ENCODE measurements at places on chromosomes 11 and 22.

- no peak for DNase-seq
- H3K27me3 ChIP-seq, result no peaks in the 10 kb centered on the region
- H3K4me1 ChIP-seq, result no peaks in the 10 kb centered on the region
- no peaks in the 10 kb centered on the region for H3K36me3 ChIP-seq
- H3K27ac ChIP-seq, result no peak overlapping the region
These were observed 36.2 kb downstream of the LIF start for GRCh38 chr22:30210235-30210909.

DNA sequence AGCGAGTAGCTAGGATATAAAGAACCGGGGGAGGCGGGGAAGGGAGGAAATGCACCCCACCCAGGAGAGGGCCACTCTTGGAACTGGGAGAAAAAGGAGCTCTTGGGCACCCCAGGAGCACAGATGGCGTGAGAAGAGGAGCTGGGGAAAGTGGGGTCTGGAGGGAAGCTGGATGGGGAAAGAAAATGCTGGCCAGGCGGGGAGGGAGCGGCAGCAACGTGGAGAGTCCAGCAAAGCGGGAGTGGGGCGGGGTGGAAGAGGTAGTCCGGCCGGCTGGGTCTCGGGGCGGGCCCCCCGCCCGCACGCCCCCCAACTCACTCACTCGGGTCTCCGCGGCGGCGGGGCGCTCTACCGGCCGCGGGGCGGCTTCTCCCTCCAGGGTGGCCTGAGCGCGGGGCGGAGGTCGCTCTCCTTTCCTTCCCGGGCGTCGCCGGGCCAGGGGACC, 522 bp downstream of the TOB2 start:
- peak overlapping the region; percentile 97 for H3K27ac ChIP-seq
- H3K36me3 ChIP-seq, result no peaks in the 10 kb centered on the region
- H3K4me1 ChIP-seq, result peaks cover 8% of the 10 kb centered on the region
- H3K4me3 ChIP-seq, result peak overlapping the region; percentile 91

DNA sequence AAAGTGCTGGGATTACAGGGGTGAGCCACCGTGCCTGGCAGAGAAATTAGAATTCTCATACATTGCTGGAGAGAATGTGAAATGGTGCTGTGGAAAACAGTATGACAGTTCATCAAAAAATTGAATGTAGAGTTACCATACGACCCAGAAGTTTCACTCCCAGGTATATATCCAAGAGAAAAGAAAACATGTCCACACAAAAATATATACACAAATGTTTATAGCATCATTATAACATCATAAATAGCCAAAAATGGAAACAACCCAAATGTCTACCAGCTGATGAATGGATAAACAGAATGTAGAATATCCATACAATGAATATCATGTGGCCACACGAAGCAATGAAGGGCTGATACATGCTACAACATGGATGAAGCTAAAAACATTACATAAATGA, 34.6 kb downstream of the MED15 start:
- DNase-seq, result no peak
- peaks cover 9% of the 10 kb centered on the region for H3K36me3 ChIP-seq
- H3K27ac ChIP-seq, result no peak overlapping the region
- H3K4me1 ChIP-seq, result no peaks in the 10 kb centered on the region

GRCh38 chr11:14304601-14305000, 54.4 kb downstream of the RRAS2 start:
- no peak overlapping the region for H3K4me3 ChIP-seq
- no peak for DNase-seq
- H3K27ac ChIP-seq, result no peak overlapping the region

- H3K27ac ChIP-seq, result no peak overlapping the region
- H3K36me3 ChIP-seq, result no peaks in the 10 kb centered on the region
- DNase-seq, result no peak
- H3K4me1 ChIP-seq, result no peaks in the 10 kb centered on the region
- no peaks in the 10 kb centered on the region for H3K27me3 ChIP-seq
These were observed 604.0 kb upstream of the ANO3 start for GRCh38 chr11:25727944-25728343.

DNA sequence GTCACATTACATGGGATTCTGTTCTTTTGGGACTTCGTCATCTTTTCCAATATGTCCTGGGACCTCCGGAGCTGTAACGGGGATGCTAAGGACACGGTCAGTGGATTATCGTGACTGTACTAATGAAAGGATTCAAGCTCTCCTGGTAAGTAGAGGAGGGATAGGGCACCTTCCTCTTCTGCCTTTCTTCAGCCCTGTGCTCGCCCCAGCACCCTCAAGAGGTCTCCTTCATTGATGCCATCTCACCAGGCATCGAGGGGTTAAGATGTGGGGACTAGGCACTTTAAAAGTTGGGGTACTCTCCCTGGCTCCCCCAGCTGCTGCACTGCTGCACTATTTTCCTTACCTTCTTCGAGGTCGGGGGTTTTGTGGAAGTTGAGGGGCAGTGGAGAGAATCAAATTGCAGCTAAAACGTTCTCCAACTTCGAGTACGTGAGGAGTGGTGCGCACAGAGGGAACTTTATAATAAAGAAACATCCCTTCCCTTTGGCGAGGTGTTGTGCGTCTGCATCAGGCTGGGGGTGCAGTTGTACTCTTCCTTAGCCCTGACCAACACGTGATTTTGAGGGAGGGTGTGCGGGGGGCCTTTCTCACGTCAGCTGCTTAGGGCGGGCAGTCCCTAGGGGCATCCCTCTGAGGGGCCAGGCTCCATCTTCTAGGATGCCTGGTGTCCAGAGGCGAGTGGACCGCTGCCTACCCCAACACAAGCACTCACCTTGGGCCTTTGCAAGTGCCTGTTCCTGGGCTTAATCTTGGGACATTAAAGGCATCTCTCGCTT, 96.1 kb downstream of the GRAMD1B start:
- no peak for DNase-seq
- no peak overlapping the region for H3K27ac ChIP-seq
- H3K4me1 ChIP-seq, result no peaks in the 10 kb centered on the region
- no peaks in the 10 kb centered on the region for H3K36me3 ChIP-seq
- H3K27me3 ChIP-seq, result no peaks in the 10 kb centered on the region

GRCh38 chr11:91394073-91394726, 830.4 kb upstream of the FAT3 start:
- H3K4me1 ChIP-seq, result no peaks in the 10 kb centered on the region
- H3K27ac ChIP-seq, result no peak overlapping the region
- no peaks in the 10 kb centered on the region for H3K27me3 ChIP-seq
- no peaks in the 10 kb centered on the region for H3K36me3 ChIP-seq
- H3K4me3 ChIP-seq, result no peak overlapping the region
- no peak for DNase-seq

- no peak overlapping the region for H3K4me3 ChIP-seq
- H3K4me1 ChIP-seq, result no peaks in the 10 kb centered on the region
- H3K27ac ChIP-seq, result no peak overlapping the region
- no peak for DNase-seq
- no peaks in the 10 kb centered on the region for H3K27me3 ChIP-seq
These were observed 488.0 kb upstream of the CCDC90B start for GRCh38 chr11:83773950-83774880.

GRCh38 chr11:60657888-60658287, 41.5 kb upstream of the MS4A8 start:
- H3K27ac ChIP-seq, result no peak overlapping the region
- H3K27me3 ChIP-seq, result no peaks in the 10 kb centered on the region
- DNase-seq, result no peak
- no peaks in the 10 kb centered on the region for H3K4me1 ChIP-seq

DNA sequence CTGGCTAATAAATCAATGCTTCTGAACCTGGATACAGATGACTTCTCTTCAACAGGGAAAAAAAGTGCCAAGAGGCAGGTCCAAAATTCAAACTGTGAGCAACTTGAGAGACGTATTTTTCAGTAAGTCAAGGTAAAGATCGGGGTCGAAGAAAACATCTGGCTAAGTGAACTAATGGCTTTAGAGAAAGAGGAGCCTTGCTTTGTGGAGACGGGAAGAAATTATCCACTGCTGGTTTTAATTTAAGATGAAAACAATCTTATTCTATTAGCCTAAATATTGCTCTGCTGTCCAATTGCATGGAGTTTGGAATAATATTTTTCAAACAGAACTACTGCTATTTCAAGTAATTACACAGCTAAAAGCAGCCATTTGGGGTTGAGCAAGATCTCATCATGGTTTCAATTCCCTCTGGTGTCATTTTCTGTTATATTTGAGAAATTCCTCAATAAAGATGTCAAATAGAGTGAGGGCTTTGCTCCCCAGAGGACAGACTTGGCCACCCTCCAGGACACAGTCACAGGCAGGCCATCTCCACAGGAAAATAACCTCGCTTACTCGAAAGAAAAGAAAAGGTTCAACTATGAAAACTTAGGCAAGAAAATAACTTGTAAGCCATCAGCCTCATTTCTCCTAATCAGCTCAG, 29.8 kb downstream of the SCUBE1 start:
- no peaks in the 10 kb centered on the region for H3K4me1 ChIP-seq
- no peaks in the 10 kb centered on the region for H3K36me3 ChIP-seq
- H3K4me3 ChIP-seq, result no peak overlapping the region
- DNase-seq, result no peak
- H3K27ac ChIP-seq, result no peak overlapping the region

- H3K27me3 ChIP-seq, result no peaks in the 10 kb centered on the region
- peaks cover 15% of the 10 kb centered on the region for H3K4me1 ChIP-seq
- H3K4me3 ChIP-seq, result no peak overlapping the region
- no peak overlapping the region for H3K27ac ChIP-seq
- no peak for DNase-seq
These were observed 11.0 kb downstream of the MPZL3 start for GRCh38 chr11:118240999-118241763.

- no peaks in the 10 kb centered on the region for H3K36me3 ChIP-seq
- no peaks in the 10 kb centered on the region for H3K4me1 ChIP-seq
- no peak for DNase-seq
- H3K27ac ChIP-seq, result no peak overlapping the region
These were observed 2.0 kb upstream of the OR9I1 start for GRCh38 chr11:58127350-58127749.

DNA sequence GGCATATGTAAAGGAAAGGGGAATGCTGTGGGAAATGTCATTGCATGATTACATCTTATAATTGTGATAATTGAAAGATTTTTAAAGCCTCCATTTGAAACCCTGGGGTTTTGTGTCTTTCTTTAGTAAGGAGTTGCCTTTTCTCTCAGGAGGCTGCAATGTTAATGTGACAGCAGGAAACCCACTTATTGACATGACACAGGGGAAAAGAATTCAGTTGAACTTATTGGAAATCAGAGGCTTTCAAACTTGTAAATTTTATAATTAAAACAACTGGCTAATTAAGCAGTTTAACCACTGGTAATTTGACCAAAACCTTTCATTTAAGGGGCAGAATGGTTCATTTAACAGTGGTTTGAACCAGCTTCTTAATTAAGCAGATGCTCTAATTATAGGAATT, 31.2 kb downstream of the MRPL48 start:
- H3K4me1 ChIP-seq, result no peaks in the 10 kb centered on the region
- no peak for DNase-seq
- H3K4me3 ChIP-seq, result no peak overlapping the region
- H3K27ac ChIP-seq, result no peak overlapping the region
- H3K36me3 ChIP-seq, result no peaks in the 10 kb centered on the region
- H3K27me3 ChIP-seq, result no peaks in the 10 kb centered on the region

GRCh38 chr11:65416841-65417701, 5.5 kb upstream of the NEAT1 start:
- peak; percentile 61 for DNase-seq
- peak overlapping the region; percentile 43 for H3K4me3 ChIP-seq
- peaks cover 7% of the 10 kb centered on the region for H3K36me3 ChIP-seq
- H3K27me3 ChIP-seq, result no peaks in the 10 kb centered on the region
- peak overlapping the region; percentile 97 for H3K27ac ChIP-seq

DNA sequence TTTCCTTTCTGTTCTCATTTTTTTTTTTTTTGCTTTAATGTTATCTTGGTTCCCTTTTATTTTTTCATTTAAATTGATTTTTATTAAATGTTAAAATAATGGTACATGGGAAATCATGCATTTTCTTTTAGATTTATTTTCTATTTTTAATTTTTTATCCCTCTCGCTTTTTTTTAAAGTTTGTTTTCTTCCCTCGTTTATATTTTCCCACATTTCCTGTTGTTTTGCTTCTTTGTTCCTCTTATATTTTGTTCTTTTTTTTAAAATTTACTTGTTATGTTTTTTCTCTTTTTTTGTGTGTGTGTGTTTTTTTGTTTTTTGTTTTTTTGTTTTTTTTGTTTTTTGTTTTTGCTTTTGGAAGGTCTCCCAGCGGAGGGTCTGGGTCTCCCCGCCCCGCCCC, 34.9 kb upstream of the EIF3D start:
- peaks cover 11% of the 10 kb centered on the region for H3K4me1 ChIP-seq
- H3K27me3 ChIP-seq, result no peaks in the 10 kb centered on the region
- H3K4me3 ChIP-seq, result no peak overlapping the region

All from B cell (primary cell).